ENCODE measurements at places on chromosomes 12 and 14. TPM values are rescaled to one million over a fixed set of nuclear protein-coding genes. Genes with fewer than 3 reads are reported as not detected.

GRCh38 chr12:77001276-77001675 is 64.1 kb downstream of the E2F7 start:
- DNase-seq: no peak
- H3K36me3 ChIP-seq: no peaks in the 10 kb centered on the region
- no peak overlapping the region for H3K4me3 ChIP-seq
- H3K27me3 ChIP-seq: no peaks in the 10 kb centered on the region
- no peaks in the 10 kb centered on the region for H3K4me1 ChIP-seq

GRCh38 chr14:23406725-23407355 is 1.2 kb downstream of the MYH6 start:
- no peak for DNase-seq
- no peaks in the 10 kb centered on the region for H3K4me1 ChIP-seq
- H3K27ac ChIP-seq: no peak overlapping the region
- no peaks in the 10 kb centered on the region for H3K27me3 ChIP-seq
- no peaks in the 10 kb centered on the region for H3K36me3 ChIP-seq

- no peak for DNase-seq
- no peak overlapping the region for H3K4me3 ChIP-seq
- H3K27me3 ChIP-seq: no peaks in the 10 kb centered on the region
- no peaks in the 10 kb centered on the region for H3K36me3 ChIP-seq
Observed at GRCh38 chr14:85074955-85075354, 455.0 kb upstream of the FLRT2 start.

GRCh38 chr14:75260025-75260763 is 18.4 kb upstream of the FOS start:
- peaks cover 17% of the 10 kb centered on the region for H3K4me1 ChIP-seq
- H3K27me3 ChIP-seq: no peaks in the 10 kb centered on the region
- no peaks in the 10 kb centered on the region for H3K36me3 ChIP-seq
- no peak overlapping the region for H3K4me3 ChIP-seq
- no peak for DNase-seq
- peak overlapping the region; percentile 98 for H3K27ac ChIP-seq

DNA sequence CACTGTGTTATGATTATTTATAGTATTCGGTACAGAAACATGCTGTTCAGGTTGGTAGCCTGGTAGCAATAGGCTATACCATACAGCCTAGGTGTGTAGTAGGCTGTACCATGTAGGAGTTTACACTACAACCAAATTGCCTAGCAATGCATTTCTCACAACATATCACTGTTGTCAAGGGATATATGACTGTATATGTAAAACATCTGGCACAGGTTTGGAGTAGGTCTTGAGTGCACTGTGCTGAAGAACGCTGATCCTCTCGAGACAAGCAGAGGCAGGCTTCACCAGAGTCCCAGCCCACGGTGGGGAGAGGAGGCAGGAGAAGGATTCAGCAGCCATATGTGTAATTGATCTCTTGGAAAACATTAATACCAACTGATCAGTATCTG is 15.0 kb upstream of the TBX5 start:
- H3K27ac ChIP-seq: no peak overlapping the region
- DNase-seq: no peak
- H3K36me3 ChIP-seq: no peaks in the 10 kb centered on the region
- H3K27me3 ChIP-seq: no peaks in the 10 kb centered on the region

DNA sequence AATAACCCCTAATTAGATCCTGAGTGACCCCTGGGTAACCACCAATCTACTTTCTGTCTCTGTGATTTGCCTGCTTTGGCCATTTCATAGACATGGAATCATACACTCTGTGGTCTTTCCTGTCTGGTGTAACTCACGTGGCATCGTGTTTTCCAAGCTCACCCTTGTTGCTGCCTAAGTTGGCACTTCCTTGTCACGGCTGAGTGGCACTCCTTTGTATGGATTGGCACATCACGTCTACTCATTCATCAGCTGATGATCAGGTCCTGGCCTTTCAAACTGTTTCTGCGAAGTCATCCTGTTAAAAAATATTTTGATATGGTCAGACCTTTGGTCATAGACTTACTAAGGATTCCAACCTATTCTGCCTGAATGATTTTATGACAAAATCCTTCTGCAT is 87.7 kb downstream of the GLT1D1 start:
- DNase-seq: no peak
- no peaks in the 10 kb centered on the region for H3K4me1 ChIP-seq

- DNase-seq: no peak
- H3K36me3 ChIP-seq: no peaks in the 10 kb centered on the region
- no peaks in the 10 kb centered on the region for H3K4me1 ChIP-seq
Observed at GRCh38 chr14:59060841-59061240, 127.6 kb upstream of the DAAM1 start.

DNA sequence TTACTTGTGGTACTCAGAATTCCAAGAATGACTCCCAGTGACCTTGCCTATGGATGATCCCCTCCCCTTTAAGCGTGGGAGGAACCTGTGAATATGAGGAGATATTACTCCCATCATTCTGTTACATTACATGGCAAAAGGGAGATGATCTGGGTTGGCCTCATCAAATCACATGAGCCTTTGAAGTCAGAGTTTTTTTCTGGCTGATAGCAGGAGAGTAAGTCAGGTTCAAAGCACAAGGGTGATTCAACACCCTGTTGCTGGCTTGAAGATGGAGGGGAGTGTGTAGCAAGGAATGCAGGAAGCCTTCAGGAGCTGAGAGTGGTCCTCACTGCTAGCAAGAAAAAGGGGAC is 9.1 kb upstream of the MDM2 start:
- H3K27me3 ChIP-seq: no peaks in the 10 kb centered on the region
- no peak overlapping the region for H3K4me3 ChIP-seq
- H3K4me1 ChIP-seq: no peaks in the 10 kb centered on the region
- no peak for DNase-seq
- no peaks in the 10 kb centered on the region for H3K36me3 ChIP-seq
- no peak overlapping the region for H3K27ac ChIP-seq

DNA sequence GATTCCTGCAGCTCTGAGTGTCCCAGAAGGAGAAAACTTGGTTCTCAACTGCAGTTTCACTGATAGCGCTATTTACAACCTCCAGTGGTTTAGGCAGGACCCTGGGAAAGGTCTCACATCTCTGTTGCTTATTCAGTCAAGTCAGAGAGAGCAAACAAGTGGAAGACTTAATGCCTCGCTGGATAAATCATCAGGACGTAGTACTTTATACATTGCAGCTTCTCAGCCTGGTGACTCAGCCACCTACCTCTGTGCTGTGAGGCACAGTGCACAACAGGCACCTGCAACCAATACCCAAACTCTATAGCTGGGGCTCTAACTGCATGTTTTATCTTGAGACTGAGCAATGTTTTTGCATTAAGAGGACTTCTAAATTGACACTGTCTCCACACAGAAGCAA is 379.2 kb upstream of the OR4E1 start:
- no peaks in the 10 kb centered on the region for H3K4me1 ChIP-seq
- H3K36me3 ChIP-seq: no peaks in the 10 kb centered on the region
- H3K4me3 ChIP-seq: no peak overlapping the region

GRCh38 chr12:89863493-89863938 is 154.9 kb upstream of the ATP2B1 start:
- no peaks in the 10 kb centered on the region for H3K4me1 ChIP-seq
- no peaks in the 10 kb centered on the region for H3K36me3 ChIP-seq
- DNase-seq: no peak
- no peak overlapping the region for H3K27ac ChIP-seq
- H3K27me3 ChIP-seq: no peaks in the 10 kb centered on the region

- no peak overlapping the region for H3K27ac ChIP-seq
- no peaks in the 10 kb centered on the region for H3K27me3 ChIP-seq
- DNase-seq: peak; percentile 49
- H3K4me1 ChIP-seq: no peaks in the 10 kb centered on the region
- peak overlapping the region; percentile 14 for H3K4me3 ChIP-seq
- no peaks in the 10 kb centered on the region for H3K36me3 ChIP-seq
Observed at GRCh38 chr12:78863482-78864402, 832 bp upstream of the SYT1 start.

DNA sequence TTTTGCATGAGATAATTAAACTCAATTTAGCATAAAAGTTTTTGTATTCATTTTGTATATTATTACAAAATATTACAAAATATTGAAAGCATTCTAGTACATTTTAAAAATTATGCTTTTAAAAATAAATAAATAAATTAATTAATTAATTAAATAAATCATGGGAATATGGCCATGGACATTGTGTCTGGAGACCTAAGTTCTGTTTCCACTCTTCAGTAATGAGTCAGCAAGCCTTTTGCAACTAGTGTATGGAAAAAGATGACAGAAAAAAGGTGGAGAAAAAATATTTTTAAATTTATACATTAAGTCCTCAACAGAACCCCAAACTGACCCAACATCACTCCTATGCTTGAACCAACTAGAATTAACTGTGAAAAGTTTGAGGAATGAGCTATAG is 1187.5 kb upstream of the USP15 start:
- H3K36me3 ChIP-seq: no peaks in the 10 kb centered on the region
- H3K27ac ChIP-seq: no peak overlapping the region
- no peaks in the 10 kb centered on the region for H3K4me1 ChIP-seq

DNA sequence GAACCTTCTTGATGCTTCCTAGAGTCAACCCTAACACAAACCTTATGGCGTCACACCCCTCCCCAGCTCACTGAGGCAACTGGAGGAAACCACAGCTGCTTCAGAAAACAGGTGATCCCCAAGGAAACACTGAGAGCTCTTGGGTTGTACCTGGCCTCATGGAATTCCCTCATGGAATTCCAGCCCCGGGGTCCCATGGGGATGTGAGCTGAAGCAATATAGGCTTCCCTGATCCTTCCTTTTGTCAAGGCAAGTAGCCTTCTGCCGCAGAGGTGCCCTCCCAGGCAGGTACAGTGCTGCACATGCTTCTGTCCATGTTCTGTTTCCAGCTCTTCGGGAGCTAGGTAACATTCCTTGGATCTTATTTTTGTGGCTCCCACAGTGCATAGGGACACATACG is 47.3 kb downstream of the TSPAN11 start:
- no peak overlapping the region for H3K27ac ChIP-seq
- H3K36me3 ChIP-seq: no peaks in the 10 kb centered on the region
- H3K4me3 ChIP-seq: no peak overlapping the region
- H3K27me3 ChIP-seq: no peaks in the 10 kb centered on the region
- H3K4me1 ChIP-seq: no peaks in the 10 kb centered on the region

DNA sequence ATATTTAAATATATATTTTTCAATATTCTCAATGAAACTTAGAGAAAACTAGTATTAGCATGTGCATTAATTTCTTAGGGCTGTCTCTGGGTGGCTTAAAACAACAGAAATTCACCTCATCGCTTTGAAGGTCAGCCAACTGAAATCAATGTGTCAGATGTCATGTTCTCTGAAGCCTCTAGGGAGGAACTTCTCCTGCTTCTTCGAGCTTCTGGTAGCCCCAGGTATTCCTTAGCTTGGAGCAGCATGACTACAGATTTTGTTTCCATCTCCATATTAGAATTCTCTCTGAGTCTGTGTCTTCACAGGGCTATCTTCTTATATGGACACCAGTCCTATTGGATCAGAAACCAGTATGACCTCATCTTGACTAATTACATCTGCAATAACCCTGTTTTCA is 221.5 kb downstream of the PDZRN4 start:
- H3K27me3 ChIP-seq: no peaks in the 10 kb centered on the region
- no peaks in the 10 kb centered on the region for H3K36me3 ChIP-seq
- DNase-seq: no peak
- H3K4me1 ChIP-seq: peaks cover 13% of the 10 kb centered on the region

Gene MYRFL
- 0.12 TPM for total RNA-seq

Gene KRT73
- not detected for total RNA-seq

Gene UNC79
- total RNA-seq: 1.3 TPM

Gene TMEM63C
- 3.7 TPM for total RNA-seq

Gene KLRC2
- total RNA-seq: not detected

Gene SLC22A17
- 19.6 TPM for total RNA-seq

Gene KCNJ8
- 27.0 TPM for total RNA-seq
